ENCODE measurements at places on chromosomes 3 and 15.

DNA sequence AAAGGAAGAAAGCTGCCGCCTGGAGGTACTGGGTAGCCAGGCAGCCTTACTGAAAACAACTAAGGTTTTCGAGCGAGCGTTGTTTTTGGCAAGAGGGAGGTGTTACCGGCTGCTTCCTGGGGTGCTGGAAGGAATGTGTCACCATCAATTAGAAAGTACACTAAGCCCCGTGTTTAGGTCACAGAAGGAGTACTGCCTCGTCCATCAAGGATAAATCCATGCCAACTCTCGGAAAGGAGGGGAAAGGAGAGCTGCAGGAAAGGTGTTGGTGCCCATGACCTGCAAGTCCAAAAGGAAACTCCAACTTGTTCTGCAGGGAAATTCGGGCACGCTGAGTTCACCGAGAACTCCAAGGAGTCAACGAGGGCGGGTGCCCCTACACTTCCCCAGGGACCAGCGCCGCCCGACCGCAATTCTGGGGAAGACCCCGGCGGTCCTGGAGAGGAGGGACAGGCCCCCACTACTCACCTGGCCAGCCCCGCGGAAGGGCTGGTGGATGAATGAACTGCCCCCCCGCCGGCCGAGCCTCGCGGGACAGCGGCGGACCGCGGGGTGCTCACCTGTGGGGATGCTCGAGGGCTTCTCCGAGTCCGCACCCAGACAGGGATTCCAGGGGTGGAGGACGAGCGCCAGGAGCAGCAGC lies 542 bp downstream of the PLOD2 start:
- peak; percentile 84 for DNase-seq

- DNase-seq = no peak
Observed at GRCh38 chr3:168671091-168671490, 575.4 kb upstream of the GOLIM4 start.

GRCh38 chr3:15384510-15385237 lies 42.7 kb downstream of the METTL6 start:
- no peak for DNase-seq

- no peak for DNase-seq
Observed at GRCh38 chr3:134163096-134163495, 87.6 kb downstream of the RYK start.

DNA sequence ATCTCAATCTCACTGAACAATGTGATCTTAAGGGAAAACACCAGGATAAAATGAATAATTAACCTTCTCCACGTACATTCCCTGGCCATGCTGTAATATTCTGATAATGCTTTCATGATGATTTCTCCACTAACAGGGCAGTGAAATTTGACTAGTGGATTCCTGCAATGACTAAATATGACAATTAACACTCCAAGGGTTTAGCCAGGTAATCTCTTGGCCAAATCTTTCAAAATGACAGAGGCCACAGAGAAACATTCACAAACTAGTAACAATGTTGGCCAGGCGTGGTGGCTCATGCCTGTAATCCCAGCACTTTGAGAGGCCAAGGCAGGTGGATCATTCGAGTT lies 31.7 kb upstream of the ST8SIA2 start:
- DNase-seq = no peak

- no peak for DNase-seq
Observed at GRCh38 chr3:72210261-72210660, 425.3 kb upstream of the PROK2 start.

DNA sequence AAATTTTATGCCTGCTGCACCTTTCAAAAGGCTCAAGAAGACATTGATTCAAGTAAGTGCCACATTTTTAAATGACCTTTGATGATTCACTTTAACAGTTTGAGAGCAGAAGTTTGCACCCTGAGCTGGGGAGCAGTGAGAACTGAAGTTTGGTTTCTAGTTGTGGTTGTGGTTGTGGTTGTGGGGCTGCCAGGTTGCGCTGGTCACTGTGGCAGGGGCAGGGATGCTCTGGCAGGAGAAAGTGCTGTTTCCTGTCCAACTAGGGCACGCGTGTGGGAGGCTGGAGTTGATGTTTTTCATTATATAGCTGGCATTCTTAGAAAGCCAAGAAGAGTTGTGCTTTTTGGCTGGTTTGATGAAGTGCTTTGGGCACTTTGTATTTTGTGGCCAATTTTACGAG lies 339.7 kb upstream of the NR2F2 start:
- DNase-seq = peak; percentile 24

DNA sequence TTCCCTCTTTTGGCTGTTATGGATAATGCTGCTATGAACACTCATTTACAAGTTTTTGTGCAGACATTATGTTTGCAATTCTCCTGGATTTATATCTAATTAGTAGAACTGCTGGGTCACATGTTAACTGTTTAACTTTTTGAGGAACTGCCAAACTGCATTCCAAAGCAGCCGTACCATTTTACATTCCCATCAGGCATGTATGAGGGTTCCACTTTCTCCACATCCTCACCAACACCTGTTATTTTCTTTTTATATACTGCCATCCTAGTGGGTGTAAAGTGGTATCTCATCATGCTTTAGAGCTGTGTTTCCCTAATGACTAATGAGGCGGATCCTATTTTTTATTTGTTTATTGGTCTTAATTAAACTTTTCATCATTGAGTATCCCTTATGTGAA lies 9.2 kb downstream of the KPNA4 start:
- no peak for DNase-seq

DNA sequence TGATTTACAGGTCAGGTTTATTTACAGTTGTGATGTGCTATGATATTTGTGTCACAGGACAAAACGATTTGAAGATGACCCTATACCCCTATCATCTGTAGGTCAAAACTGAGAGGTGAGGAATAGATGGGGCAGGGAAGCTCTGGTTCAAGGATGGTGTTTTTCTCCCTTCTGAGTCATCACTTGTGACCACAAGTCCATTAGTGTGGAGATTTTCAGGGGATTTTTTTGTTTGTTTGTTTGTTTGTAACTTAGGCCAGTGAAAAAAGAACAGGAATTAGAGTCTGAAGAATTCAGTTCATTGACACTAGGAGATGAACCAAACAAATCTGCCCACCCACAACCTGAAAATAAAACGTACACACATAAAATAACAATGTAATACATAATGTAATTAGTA lies 62.7 kb upstream of the FAM98B start:
- DNase-seq = no peak

GRCh38 chr15:40016224-40016865 lies 22.6 kb downstream of the SRP14 start:
- DNase-seq = no peak

DNA sequence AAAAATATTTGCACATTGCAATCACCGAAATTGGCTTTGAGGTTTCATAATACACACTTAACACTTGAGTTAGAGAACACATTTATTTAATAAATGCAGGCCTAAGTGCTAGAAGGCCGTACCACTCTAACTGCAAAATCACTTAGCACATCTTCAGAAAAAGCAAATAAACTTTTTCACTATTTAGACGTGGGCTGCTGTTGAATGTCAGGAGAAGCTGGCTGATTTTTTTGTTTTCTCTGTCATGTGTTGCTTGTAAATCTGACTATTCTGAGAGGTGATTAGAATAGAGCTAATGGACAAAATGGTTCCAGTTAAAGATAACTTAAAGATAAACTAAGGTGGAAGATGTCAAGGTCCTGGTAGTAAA lies 265.1 kb downstream of the FOXP1 start:
- no peak for DNase-seq

DNA sequence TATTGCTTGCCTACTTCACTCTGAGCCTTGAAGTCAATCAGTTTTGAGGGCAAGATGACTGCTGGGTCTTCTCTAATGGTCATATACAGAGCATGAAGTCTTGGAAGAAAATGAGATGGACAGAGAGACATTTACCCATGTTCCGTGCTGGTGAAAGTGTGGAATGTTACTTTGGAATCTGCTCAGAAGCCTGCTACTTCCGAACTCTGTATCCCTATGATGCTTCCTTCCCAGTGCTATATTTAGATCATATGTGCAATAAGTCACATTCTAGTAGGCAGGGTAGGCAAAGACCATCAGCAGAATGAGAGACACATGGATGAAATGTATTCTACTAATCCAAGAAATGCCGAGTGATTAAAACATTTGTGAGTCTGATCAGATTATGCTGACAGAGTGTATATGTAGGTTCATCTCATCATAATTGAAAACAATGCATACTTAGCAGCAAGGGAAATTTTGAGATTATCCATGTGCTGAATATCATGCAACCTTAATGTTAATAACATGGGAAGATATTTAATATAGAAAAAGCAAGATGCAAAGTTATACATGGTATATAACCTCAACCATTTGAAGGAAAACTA lies 60.5 kb downstream of the RAB7A start:
- DNase-seq = no peak

GRCh38 chr3:55367384-55367783 lies 119.7 kb downstream of the WNT5A start:
- DNase-seq = no peak

DNA sequence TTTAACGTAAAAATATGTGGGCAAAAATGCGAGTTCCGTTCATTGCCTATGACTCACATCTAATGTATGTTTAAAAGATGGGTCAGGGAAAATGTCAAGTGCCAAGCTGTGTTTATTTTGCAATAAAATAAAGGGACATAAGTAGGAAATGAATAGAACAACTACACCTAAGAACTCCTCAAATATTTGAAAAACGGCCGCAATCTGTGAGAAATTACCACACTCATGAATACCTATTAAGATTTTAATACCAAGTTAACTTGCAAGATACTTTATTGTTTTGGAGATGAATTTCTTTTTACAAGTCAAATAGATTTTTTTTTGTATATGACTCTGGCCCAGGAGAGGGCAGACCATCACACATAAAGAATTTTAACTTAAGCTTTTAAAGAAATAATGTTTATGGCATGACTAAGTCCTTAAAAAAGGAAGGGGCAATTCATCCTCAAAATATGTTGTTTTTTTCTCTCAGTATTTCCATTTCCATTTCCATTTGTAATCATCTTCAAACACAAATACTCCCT lies 152.7 kb downstream of the SUCNR1 start:
- DNase-seq = no peak

- DNase-seq = no peak
Observed at GRCh38 chr15:41656188-41656587, 4.0 kb upstream of the MGA start.

DNA sequence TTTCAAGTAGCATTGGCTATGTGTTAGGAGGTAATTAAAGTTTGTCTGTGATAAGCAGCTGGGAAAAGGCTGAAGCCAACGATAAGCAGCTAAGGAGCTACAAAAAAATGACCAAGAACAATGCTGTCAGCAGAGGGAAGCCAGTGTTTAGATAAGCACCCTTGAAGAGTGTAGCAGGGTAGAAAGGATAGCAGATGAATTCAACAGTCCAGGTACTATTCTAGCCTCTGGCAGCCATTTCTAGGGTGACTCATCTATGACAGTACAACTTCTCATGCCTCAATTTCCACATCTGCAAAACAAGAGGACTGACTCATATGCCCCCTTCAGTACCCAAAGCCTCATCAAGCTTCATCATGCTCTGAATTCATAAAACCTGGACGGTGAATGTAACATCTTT lies 617.6 kb upstream of the UBE2E2 start:
- no peak for DNase-seq

GRCh38 chr3:171607452-171607851 lies 147.2 kb upstream of the TNIK start:
- no peak for DNase-seq

DNA sequence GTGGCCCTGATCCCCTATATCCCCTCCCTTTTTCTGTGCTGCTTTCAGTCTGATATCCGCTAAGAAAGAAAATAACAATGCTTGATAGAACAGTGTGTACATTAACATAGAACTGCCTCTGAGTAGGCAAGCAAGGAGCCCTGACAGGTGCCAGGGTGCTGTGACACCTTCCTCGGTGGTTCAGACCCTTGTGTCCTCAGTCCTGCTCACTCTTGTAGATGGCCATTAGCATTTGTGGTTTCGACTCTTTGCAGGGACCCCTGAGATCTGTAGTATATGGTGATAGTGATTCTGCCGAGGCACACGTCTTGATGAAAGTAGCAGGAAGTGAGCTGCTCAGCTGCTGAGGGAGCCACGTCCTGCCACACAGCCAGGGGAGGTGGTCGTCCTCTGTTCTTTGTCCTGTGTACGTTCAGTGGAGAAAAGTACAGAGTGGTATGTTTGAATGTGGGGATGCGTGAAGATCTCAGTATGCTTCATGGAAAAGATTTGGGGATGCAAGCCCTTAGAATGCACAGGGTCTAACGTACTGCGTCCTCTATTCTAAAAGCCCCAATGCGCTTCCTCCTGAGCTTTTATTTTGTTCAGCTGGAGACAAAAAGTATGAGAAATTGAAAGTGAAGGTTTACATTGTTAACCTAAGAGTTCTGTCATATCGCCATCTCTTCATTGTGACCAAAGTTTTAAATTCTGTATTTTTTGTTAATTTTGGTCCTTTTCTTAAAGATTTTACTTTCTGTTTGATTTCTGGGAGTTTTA lies 35.4 kb downstream of the PXYLP1 start:
- no peak for DNase-seq

DNA sequence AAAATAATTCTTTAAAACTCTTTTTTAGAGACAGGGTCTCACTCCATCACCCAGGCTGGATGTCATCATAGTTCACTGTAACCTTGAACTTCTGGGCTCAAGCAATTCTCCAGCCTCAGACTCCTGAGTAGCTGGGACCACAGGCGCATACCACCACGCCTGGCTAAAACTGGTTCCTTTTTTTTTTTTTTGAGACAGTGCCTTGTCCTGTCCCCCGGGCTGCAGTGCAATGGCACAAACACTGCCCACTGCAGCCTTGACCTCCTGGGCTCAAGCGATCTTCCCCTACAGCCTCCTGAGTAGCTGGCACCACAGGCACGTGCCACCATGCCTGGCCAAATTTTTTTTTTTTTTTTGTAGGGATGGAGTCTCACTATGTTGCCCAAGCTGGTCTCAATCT lies 23.7 kb upstream of the FURIN start:
- DNase-seq = no peak

All from femur (tissue), 1 donor.